ENCODE measurements at places on chromosomes 11 and 22.

DNA sequence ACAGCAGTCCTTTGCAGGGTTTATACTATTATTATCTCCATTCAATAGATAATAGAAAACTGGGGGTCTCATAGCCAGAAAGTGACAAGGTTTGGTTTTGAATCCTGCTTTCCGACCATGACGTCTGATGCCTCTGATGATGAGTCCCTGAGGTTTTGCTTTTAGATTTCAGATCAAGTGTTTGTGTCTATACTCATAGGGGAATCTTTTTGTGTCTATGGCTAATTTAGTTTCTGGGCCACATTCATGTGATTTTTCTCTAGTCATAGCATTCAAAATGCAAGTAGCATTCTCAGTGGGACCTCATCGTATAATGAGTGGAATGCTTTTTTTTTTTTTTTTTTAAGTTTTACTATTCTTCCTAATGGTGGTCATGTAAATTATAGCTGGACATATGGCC, 72.9 kb downstream of the TNRC6B start:
- DNase-seq = no peak

DNA sequence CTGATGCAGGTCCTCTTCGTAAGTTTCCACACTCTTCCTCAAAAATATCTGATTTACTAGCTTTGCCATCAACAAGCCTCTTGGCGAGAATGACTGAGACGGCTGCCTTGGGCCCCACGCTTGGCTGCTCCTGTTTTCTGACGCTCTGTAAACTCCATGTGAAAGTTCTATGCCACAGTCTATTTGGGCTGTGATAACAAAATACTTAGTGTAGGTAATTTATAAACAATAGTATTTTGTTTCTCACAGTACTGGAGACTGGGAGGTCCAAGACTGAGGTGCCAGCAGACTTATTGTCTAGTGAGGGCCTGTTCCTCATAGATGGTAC, 123.2 kb upstream of the SORL1-AS1 start:
- DNase-seq = no peak

DNA sequence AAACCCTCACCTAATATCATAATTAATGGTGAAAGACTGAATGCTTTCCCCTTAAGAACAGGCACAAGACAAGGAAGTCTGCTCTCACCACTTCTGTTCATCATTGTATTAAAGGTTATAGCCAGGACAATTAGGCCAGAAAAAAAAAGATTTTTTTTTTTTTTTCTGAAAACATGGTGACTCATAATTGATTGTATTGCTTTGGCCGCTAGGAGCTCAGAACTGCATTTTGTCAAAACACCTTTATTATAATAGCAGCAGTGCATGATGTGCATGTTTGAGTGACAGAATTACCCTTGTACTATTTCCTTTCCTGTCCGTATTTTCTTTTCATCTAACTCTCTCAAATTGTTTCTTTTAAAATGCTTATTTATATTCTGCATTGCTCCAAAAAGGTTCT, 98.1 kb downstream of the RNF169 start:
- DNase-seq = no peak

- DNase-seq = no peak
Measured at GRCh38 chr22:40955571-40955970, 4.4 kb downstream of the RBX1 start.

- no peak for DNase-seq
Measured at GRCh38 chr11:116893437-116893836, 56.0 kb upstream of the APOA1 start.

DNA sequence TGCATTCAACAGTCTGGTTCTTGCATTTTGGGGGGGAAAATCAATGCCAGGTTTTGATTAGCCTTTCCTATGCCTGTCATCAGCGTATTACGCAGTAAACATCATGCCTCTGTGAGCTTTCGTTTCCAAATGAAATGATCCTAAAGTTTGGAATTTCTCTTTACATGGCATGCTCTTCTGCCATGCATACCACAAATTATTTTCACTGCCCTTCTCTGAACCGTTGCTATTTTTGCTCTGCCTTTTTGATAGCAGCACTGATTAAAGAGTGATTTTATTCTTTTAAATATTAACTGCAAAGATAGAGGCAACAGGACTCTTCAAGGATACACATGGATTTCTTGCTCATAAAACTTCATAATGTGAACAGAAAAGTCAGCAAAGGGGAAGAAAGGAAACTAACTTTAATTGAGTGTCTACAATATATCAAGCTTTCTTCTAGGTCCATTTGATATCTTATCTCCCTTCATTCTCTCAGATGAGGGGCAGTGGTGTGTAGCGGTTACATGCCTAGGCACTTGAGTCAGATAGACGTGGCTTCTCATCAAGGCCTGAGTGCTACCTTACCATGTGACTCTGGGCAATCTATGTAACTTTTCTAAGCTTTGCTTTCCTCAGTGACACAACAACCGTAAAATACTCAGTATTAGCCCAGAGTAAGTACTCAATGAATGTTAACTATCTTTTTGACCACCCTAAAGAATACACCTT, 25.0 kb upstream of the FZD4 start:
- no peak for DNase-seq

All from stimulated activated CD4-positive, alpha-beta T cell treated with anti-CD3 and anti-CD28 coated beads, Interleukin-15, amount 100 ng/mL, for 1 hour (primary cell).